Fibroblast of skin of right biceps (primary cell): ENCODE measurements at places on chromosomes 5 and 9.

- DNase-seq, result peak; percentile 36
These were observed 221.8 kb downstream of the SNX18 start for GRCh38 chr5:54739371-54739770.

DNA sequence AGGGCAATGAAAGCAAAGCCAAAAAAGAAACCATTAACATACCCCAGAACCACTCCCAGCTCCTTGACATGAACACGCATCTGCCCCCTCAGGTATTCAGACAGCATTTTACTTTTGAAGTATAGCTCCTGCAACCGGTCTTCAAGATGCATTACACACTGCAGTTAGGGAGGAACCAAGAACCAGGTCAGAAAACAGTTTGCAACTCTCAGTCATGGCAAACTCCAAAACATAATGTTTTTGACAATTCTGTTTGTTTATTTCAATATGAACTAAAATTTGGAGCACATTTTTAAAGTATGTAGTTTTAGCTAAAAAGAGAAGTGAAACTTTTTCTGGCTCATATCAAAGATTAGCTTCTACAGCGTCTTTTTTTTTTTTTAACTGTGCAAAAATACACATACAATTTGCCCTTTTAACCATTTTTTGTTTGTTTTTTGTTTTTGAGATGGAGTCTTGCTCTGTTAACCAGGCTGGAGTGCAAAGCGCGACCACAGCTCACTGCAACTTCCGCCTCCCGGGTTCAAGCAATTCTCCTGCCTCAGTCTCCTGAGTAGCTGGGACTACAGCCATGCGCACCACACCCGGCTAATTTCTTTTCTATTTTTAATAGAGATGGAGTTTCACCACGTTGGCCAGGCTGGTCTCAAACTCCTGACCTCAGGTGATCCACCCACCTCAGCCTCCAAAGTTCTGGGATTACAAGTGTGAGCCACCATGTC lies 12.2 kb upstream of the RAPGEF6 start:
- no peak for DNase-seq

DNA sequence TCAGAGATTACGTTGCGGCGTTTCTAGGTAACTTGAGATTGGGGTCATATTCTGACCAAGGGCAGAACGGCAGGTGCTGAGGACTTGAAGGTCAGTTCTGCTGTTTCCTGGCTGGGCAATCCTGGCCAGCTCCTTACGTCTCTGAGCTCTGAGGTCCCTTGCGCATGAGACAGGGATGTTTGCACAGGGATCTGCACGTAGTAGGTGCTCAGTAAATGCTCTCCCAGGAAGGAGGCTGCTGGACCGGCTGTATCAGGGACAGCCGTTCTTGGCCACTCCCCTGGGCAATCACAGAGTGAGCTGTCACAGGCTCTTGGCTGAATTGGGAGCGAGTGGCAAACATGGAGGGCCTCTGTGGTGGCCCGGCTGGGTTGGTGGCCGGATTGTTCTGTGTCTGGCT lies 8.3 kb downstream of the NCS1 start:
- no peak for DNase-seq

- no peak for DNase-seq
These were observed 105.0 kb downstream of the ANKRD55 start for GRCh38 chr5:56128113-56128512.

DNA sequence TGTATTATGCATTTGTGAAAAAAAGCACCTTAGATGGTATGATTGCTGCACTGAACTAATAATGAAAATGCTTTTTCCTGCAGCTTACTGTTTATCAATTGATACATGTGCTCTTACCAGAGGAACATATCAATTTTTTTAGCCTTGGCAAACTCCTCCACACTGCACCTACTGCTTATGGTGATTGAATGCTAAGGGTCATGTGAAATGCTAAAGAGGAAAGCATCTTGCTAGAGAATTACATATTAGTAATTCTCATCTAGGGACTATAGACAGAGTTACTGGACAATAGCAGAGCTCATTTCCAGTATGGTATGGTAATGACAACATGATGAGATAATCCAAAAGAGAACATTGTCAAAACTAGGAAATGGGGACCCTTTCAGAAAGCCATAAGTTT lies 817.1 kb downstream of the CDH12 start:
- DNase-seq, result no peak

GRCh38 chr5:102295534-102296177 lies 428 bp downstream of the SLCO4C1 start:
- no peak for DNase-seq

- DNase-seq, result no peak
These were observed 46.4 kb downstream of the BARX1 start for GRCh38 chr9:93908591-93909241.

DNA sequence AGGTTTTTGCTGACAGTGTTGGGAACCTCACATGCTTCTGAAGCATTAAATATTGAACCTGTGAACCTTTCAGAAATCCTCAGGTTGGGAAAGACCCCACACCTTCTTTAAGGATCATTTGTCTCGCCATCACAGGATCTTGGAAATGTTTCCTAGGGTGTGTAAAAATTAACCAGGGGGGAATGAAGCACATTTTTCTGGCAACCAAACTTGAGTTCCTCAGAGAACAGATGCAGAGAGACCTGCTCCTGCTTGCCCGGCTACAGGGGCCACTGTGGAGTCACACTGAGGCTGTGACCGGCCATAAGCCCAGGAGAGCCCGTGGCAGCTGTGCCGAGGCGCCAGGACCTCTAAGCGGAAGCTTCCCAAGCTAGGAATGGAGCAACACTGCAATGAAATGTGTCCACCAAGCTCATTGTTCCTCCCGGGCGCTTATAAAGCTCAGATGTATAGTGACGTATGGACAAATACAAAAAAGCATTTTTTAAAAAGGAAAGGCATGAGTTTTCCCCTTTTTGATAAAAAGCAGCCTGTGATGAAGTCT lies 7.7 kb downstream of the CXCL14 start:
- DNase-seq, result no peak

DNA sequence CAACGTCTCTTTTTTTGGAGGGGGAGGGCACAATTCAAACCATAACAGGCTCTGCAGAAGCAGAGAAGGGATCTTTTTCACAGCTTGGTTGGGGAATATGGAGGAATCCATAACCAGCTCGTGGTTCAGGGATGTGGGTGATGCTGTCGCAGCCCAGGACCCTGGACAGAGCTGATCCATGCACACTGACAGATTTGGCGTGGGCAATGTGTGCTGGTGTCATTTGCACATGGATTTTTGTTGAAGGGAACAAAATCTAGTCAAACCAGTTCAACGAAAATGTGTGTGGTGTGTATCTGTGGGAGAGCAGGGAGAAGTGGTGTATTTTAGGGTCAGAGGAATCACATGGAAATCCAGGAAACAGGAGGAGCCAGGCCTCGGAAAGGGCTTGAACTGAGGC lies 4.2 kb downstream of the DOCK2 start:
- peak; percentile 49 for DNase-seq

GRCh38 chr5:144433893-144434292 lies 263.2 kb downstream of the KCTD16 start:
- no peak for DNase-seq

DNA sequence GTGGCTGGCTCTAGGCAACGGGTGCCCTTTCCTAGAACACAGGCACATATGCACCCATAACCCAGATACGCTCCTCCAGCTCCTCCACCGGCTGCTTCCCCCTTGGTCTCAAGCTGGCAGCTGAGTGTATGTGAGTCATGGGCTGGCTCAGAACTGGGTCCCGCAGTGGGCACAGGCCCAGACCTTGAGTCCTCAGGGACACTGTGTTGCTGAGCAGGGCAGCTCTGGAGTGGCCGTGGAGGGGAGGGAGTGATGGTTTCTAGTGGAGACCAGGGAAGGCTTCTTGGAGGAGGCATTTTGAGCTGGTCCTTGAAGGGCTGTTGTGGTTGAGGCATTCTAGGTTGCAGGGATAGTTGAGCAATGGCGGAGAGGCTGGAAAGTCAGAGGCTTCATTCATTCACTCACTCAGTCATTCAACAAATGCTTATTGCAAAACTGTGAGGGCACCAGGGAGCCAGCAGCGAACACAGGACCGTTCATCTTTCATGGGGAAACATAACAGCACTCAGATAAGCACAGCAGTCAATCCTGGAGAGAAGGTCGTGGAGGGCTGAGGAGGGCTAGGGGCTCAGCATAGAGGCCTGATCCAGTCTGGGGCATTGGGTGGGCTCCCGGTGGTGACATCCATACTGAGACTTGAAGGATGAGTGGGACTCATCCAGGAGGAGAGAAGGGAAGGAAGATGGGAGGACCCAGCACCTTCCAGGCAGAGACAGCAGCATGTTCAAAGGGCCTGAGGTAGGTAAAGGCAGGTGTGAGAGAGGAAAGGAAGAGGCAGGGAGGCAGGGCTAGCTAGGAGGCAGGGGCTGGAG lies 2.4 kb downstream of the BBLN start:
- DNase-seq, result no peak

DNA sequence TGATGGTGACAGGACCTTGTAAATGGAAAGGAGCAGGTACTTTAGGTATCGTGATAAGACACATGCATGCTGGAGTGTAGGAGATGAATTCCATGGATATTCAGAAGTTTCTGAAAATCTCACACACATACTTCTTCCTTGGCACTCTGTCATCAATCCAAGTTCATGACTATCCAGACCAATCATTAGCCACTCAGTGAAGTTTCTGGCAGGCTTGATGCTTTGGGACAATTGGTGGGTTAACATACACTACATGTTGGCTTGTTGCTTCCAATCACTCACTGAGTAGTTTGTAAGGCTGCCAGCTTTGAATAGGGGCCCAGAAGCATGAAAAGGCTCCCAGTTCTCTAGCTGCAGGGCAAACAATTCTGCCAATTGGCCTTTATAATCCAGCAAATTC lies 147.6 kb downstream of the CEMIP2 start:
- DNase-seq, result no peak

GRCh38 chr5:143403593-143404415 lies at the start of gene NR3C1:
NR3C1 (minus strand) TSS chr5:143403686; CDS start chr5:143400839, 2,847 bp downstream.
- DNase-seq, result peak; percentile 91

- DNase-seq, result no peak
These were observed 424.9 kb upstream of the IRX4 start for GRCh38 chr5:2307631-2308030.

- DNase-seq, result no peak
These were observed 111.4 kb downstream of the CCDC192 start for GRCh38 chr5:127814588-127814973.

GRCh38 chr9:108168236-108168850 lies 678.8 kb upstream of the KLF4 start:
- DNase-seq, result no peak

DNA sequence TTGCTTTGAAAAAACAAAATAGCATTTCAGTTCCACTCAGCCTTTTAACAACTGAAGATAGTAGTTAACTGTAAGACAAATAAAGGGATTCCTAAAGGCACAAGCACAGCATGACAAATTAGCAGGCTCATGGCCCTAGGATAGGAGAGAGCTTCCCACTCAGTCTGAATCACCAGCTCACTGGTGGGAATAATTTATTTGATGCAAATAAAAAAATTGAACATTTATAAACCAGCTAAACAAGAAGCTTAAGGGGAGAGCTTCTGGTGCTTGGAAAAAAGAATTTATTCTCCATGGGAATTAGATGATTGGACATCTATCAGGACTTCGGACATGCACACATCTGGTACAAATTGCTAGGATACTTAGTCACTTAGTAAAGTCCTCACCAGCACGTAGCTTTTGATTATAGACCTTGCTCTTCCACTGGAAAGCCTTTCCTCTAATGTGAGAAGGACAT lies 294.1 kb upstream of the TNC start:
- DNase-seq, result peak; percentile 84
